ENCODE measurements at places on chromosomes 2 and 18.

DNA sequence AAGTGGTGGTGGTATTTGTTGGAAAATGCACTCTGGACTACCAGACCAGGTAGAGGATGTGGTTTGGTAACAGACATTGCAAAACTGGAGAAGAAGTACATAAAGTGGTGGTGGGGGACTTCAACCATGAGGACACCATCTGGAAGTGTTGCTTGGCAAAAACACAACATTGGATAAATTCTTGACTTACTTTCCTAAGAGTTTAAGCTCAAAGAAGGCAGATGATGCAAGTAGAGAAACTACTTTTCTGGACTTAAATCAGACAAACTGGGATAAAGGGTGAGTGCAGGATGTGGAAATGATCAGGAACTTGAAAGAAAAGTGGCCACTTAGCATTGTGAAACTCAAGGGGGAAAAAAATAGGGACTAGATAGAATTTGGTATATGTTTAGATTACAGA lies 487.4 kb downstream of the ZEB2 start:
- DNase-seq: no peak

GRCh38 chr18:604771-605170 lies 8.0 kb downstream of the CLUL1 start:
- no peak for DNase-seq

GRCh38 chr18:51390702-51391101 lies 193.2 kb upstream of the MEX3C start:
- no peak for DNase-seq

DNA sequence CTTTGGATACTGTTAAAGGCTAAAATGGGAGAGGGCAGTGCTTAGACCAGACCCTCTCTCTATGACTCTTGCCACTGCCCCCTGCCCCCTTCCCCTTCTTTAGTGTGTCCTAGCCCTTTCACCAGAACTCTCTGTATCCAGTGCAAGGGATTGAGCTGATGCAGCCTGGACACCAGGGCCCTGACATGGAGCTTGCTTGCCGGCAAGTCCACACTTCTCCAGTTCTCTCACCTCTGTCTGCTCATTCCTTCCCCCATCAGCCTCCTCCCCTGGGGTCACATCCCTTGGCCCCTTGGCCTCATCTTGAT lies 1.5 kb upstream of the WNT6 start:
- no peak for DNase-seq

GRCh38 chr2:23757686-23758433 lies 169.1 kb downstream of the ATAD2B start:
- DNase-seq: peak; percentile 80

Measured in glomerular endothelial cell (primary cell).